Testis (tissue), 5 donors: ENCODE measurements at places on chromosomes 13 and 19.

- peaks cover 30% of the 10 kb centered on the region for H3K4me1 ChIP-seq
- H3K36me3 ChIP-seq: no peaks in the 10 kb centered on the region
- no peaks in the 10 kb centered on the region for H3K27me3 ChIP-seq
- no peak for DNase-seq
- H3K4me3 ChIP-seq: no peak overlapping the region
Measured at GRCh38 chr13:97234236-97234635, 12.1 kb downstream of the MBNL2 start.

- no peak overlapping the region for H3K27ac ChIP-seq
- H3K27me3 ChIP-seq: no peaks in the 10 kb centered on the region
- no peaks in the 10 kb centered on the region for H3K4me1 ChIP-seq
- no peaks in the 10 kb centered on the region for H3K36me3 ChIP-seq
Measured at GRCh38 chr19:52211926-52212571, 22.2 kb downstream of the PPP2R1A start.

DNA sequence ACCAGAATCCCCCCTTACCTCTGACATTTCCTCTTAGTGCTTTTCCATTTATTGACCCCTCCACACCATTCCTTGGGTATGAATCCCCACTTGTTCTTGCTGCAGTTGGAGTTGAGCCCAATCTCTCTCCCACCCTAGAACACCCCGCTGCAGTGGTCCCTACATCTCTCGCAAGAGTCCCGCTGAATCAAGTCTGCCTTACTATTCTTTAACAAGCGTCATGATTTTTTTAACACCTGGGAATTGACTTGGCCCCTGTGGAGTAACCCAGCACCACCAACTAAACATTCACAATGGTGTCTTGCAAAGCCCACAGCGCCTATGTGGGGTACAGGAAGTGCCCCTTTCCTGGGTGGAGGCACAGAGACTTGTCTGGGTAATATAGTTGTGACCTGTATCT lies 13.2 kb upstream of the ZNF599 start:
- no peaks in the 10 kb centered on the region for H3K4me1 ChIP-seq
- H3K27me3 ChIP-seq: no peaks in the 10 kb centered on the region
- H3K4me3 ChIP-seq: no peak overlapping the region
- no peak overlapping the region for H3K27ac ChIP-seq
- no peaks in the 10 kb centered on the region for H3K36me3 ChIP-seq
- DNase-seq: no peak

- H3K4me1 ChIP-seq: no peaks in the 10 kb centered on the region
- H3K27me3 ChIP-seq: no peaks in the 10 kb centered on the region
- no peaks in the 10 kb centered on the region for H3K36me3 ChIP-seq
- DNase-seq: no peak
Measured at GRCh38 chr13:109655206-109655600, 131.2 kb downstream of the IRS2 start.

GRCh38 chr13:85724546-85725432 lies 74.4 kb downstream of the SLITRK6 start:
- H3K27me3 ChIP-seq: no peaks in the 10 kb centered on the region
- H3K4me3 ChIP-seq: no peak overlapping the region
- H3K27ac ChIP-seq: no peak overlapping the region
- H3K4me1 ChIP-seq: no peaks in the 10 kb centered on the region
- no peaks in the 10 kb centered on the region for H3K36me3 ChIP-seq

DNA sequence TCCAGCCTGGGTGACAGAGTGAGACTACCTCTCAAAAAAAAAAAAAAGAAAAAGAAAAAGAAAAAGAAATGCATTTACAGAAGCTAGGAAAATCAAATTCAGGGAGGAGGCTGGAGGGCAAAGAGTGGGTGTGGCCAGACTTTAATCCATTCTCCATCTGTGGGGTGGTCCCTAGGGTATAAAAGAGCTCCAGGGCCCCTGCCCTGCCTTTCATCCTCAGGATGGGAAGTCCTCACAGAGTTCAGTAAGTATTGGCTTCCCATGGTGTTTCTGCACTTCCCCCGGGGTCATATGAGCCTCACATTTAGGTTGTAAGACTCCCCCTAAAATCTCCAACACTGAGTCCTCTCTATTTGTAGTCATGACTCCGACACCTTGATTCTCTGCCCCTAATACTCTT lies 33.0 kb downstream of the DPRX start:
- H3K27ac ChIP-seq: no peak overlapping the region
- no peaks in the 10 kb centered on the region for H3K36me3 ChIP-seq
- H3K27me3 ChIP-seq: no peaks in the 10 kb centered on the region
- DNase-seq: no peak
- H3K4me3 ChIP-seq: no peak overlapping the region
